ENCODE measurements at places on chromosomes 11 and 22.

GRCh38 chr11:48105096-48105990 lies 111.3 kb upstream of the OR4B1 start:
- DNase-seq, result no peak

GRCh38 chr11:86050196-86050709 lies 18.6 kb downstream of the PICALM start:
- DNase-seq, result no peak

DNA sequence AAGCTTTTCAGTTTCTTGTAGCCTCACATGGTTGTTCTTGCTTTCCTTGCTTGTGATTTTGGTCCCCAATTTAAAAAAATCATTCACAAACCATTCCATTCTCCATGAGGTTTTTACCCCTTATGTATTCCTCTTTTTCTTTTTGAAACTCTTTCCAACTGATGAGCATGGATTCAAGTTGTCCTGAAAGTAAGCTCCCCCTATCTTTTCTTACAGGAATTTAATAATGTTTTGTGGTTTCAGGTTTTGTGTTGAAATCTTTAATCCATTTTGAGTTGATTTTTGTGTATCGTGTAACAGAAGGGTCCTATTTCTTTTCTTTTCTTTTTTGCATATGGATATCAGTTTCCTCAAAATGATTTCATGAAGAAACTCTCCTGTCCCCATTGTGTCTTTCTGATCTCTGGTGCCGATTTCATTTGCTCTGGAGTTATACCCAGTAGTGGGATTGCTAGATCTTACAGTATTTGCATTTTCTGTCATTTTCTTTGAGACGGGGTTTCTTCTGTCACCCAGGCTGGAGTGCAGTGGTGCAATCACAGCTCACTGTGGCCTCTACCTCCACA lies 58.5 kb downstream of the LRRC74B start:
- no peak for DNase-seq

DNA sequence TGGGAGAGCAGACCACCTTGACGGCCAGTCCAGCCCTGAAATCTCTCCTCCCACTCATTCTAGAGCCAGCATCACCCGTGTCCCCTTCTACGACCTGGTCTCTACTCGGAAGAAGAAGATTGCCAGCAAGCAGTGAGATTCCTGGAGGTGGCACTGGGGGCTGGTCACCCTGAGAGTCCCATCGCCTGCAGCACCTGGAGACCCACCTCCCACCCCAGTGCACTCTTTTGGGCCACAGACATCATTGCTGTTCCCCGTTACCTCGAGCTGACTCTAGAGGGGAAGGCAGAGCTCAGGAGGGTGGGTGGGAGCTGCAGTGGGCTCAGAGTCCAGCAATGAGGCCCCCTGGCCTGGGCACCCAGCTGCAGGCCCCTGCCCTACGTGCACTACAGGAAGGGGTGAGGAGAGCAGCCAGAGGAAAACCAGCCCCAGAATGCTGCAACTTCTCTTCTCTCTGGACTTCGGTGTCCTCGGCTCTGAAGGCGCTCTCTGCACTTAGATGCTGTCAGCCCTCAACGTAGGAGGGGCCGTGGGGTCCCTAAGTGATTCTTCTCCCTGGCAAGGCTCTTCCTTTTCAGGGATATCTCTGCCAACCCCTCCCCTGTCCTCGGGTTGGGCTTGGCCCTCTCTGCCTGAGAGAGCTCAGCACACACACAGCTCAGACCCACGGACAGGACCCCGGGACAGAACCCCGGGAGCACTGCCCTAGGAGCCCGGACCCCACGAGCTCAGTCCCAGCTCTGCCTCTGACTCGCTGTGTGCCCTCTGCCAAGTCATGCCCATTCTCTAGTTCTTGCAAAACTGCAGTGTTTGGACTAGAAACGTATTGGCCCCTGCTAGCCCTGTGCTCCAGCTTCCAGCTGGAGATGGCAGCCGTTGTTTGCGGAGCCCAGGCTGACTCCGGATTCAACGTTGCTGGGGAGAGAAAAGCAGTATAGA lies 31.3 kb downstream of the CYTH4 start:
- DNase-seq, result no peak

DNA sequence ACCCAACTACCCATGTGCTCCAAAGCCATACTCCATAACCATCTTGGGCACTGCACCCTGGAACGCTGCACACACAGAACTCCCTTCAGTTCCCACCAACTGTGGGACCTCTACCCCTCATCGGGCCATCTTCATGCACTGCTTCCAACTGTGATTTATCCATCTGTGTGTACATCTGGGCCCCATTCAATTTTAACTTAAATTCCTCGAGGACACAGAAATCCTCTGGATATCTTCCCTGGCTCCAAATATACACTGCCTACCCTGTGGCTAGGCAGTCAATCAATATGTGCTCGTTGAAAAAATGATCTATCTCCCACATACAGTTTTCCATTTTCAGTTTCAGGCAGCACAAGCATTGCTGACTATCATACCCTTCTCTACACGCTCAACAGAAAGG lies 4.9 kb downstream of the FEZ1 start:
- no peak for DNase-seq
